ENCODE measurements at places on chromosomes 6 and 20.

- no peak for DNase-seq
Observed at GRCh38 chr6:6694825-6695624, 106.5 kb downstream of the LY86 start.

GRCh38 chr20:52150440-52151258, 40.9 kb downstream of the ZFP64 start:
- no peak for DNase-seq

DNA sequence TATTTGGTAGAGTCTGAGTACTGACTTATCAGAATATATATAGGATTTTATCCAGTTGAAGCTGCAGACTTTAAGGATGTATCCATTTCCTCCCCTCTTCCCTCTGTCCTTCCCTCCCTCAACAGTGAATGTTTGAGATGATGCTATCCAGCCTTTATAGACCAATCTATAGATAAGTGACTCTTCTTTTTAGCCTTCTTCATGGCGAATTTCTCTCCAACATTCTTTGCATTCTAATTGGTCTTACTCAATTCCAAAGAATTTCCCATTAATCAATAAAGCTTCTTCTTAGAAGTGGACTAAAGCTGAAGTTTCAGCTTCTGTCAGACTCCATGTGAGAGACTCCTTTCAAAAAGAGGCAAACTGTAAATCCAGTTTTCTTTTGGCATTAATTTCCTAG, 99.3 kb downstream of the AIG1 start:
- DNase-seq: no peak

- no peak for DNase-seq
Observed at GRCh38 chr6:140058863-140059262, 684.4 kb upstream of the CITED2 start.

DNA sequence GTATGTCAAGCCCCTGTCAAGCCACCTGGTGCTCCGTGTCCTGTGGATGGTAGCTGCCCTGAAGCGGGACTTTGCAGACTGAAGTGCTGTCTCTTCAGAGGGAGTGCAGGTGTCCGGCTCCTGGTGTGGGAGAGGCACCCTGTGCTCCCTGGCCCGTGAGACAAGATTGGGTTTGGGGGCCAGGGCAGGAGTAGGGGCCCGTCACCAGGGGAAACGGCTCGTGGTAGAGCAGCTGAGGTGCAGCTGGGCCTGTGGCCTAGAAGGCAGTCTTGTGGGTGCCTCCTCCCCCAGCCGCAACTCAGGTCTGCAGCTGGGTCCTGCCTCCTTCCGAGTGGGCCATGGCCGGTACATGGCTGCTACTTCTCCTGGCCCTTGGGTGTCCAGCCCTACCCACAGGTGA, at the start of gene PTCRA:
PTCRA (plus strand) TSS at position 322 of the 400 bp plus-strand sequence; CDS start at position 339, 17 bp downstream.
- no peak for DNase-seq

DNA sequence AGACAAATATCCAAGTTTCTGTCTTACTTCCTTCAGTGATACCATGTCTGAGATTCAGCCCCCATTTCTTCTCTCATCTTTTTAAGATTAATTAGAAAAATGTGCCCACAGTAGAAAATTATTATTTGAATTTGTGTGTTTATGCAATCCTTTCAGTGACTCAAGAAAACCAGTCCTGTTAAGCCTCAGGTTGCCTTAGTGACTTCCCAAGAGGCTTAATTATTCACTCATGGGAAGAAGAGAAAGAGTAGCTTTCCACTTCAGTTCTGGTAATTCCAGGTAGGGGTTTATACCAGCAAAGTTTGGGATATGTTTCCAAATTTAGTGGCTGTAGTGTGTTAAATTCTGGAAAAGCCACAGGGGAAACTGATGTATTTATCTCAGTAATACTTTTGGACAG, 149.1 kb downstream of the RIMS1 start:
- DNase-seq: no peak

- DNase-seq: no peak
Observed at GRCh38 chr20:58457083-58457695, 58.0 kb downstream of the APCDD1L start.

DNA sequence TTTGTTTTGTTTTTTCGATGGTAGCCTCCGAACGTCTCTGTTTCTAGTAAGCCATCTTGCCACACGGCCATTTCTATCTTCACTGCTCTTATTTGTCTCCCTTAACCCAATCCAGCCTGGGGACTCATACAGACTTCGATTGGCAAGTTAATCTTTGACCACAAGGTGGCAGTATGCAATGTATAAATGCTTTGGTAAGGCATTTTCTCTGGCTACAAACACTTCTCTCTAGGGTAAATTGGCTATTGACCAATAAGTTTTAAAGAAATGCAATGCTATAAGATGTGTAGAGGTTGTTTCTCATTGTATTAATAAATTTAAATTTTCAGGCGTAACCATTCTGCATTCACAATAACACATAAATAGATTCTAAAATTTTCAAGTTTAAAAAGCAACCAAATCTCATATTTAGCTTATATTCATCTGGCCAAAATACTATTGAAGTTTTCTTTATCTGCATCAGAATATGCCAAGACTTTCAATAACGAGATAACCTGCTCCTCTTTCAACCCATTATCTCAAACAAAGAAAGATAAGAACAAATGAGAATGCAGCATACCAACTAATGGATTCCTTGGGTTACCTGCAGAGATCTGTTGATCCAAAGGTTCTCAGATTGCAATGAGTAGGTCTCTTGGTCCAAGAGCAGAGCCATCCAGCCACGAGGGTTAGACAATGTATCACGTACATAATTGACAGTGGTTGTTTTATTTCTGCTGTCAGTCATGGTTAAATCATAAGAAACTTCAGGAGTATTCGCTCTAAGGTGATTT, 231.9 kb downstream of the PKHD1 start:
- DNase-seq: no peak

DNA sequence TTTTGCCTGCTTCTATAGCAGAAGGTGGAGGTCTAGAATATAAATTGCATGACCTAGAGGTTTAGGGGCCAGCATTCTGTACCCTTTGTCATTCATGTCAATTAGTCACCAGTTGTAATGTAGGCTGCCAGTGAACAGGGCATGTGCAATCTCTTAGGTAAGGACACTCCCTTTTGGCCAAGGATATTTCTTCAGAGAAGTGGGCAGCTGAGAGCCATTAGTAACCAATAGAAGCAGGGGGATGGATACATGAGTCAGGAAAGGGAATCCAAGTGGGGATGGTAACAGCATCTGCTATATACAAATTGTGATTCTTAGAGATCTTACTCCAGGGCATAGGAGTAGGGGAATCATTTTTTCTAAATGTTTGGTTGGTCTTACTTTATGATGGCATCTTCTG, 494.2 kb upstream of the JAG1 start:
- DNase-seq: no peak

GRCh38 chr6:116190550-116190949, 63.3 kb downstream of the TSPYL4 start:
- DNase-seq: no peak

GRCh38 chr6:74598462-74599393, 607.1 kb downstream of the COL12A1 start:
- DNase-seq: no peak

GRCh38 chr6:56551409-56552120, 91.1 kb downstream of the DST start:
- DNase-seq: no peak

GRCh38 chr20:12748359-12748994, 260.3 kb upstream of the SPTLC3 start:
- no peak for DNase-seq

DNA sequence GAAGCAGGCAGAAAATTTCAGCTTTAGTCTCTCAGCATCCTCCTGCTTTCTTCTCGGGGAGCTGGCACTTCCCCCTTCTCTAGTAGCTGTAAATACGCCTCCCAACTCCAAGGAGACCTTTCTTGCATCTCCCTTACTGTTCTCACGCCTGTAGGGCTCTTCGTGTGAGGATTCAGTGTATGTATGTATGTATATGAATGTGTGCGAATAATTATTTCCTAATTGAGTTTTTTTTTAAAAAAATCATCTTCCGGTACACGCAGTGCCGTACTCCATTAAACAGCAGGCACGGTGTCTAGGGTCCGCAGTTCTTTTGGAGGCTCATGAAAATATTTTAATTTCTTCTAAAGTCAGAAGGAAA, 85.4 kb downstream of the HFE start:
- DNase-seq: no peak

DNA sequence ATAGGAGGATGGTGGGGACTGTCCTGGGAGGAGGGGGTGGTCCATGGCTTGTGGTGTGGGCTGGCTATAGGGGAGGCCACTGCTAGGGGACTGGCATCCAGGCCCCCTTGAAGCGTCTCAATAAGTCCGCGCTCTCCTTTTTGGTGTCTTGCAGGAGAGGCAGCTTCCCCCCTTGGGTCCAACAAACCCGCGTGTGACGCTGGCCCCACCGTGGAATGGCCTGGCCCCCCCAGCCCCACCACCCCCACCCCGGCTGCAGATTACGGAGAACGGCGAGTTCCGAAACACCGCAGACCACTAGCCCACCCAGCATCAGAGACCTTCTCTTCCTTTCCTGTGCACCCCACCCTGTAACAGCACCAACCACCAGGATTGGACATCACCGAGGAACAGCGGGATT, 2.8 kb upstream of the ZBTB9 start:
- DNase-seq: no peak

DNA sequence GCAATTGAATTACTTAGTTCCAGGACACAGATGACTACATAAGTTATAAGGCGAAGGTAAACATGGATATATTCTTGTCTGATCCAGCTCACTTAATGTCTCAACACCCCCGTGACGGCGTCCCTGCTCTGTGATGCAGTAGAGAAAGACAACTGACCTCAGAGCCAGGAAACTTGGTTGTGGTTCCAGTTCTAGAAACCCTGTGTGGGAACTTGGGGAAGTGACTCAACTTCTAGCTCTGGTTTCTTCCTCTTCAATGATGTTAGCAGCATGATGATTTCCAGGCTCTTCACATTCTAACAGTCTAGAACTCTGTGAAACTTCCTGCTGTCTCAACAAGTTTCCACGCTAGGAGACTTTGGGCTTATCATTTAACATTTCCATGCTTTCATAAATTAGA, 18.4 kb downstream of the LAMA4 start:
- DNase-seq: no peak

GRCh38 chr6:7172649-7173048, 64.9 kb downstream of the RREB1 start:
- DNase-seq: no peak

GRCh38 chr6:157908369-157909281, 73.0 kb upstream of the SYNJ2 start:
- DNase-seq: no peak

DNA sequence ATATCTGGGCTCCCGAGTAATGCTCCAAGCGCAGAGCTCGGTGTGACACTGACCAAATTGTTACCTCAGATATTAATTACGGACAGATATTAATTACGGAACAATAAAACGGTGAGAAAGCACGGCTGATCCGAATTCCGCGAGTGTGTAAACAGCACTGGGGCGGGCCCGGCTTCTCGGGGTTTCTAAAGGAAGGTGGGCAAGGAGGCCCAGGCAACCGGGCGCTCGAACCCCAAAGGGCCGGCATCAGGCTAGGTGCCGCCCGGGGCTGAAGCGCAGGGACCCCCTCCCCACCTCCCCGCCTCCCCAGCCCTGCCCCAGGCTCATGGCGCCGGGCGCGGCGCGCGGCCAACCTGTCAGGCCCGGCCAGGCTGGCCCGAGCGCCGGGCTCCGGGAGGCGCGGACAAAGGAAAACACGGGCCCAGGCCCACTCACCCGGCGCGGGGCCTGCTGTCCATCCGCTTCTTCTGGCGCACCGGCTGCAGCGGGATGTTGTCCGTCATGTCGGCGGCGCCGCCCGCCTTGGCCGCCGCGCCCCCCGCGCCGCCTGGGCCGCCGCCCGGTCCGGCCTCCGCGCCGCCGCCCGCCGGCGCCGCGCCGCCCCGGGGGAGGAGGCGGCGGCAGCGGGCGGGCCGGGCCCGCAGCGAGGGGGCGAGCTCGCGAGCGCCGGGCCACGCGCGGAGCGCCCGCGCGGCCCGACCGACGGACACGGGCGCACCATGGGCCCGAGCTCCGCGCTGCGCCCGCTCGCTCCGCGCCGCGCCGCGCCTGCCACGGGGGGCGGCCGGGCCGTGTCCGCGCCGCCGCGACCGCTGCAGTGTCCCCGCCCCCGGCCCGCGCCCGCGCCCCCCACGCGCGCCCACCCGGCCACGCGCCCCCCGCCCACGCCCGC, at the start of gene ATP9A:
ATP9A (minus strand) TSS at position 524 of the 892 bp plus-strand sequence; CDS start at position 503, 21 bp downstream.
- DNase-seq: no peak

GRCh38 chr6:72975352-72975752, 249.9 kb downstream of the KHDC1L start:
- no peak for DNase-seq

GRCh38 chr20:61772828-61773631, 292.7 kb downstream of the TAF4 start:
- no peak for DNase-seq

- no peak for DNase-seq
Observed at GRCh38 chr6:125797120-125797885, 6.5 kb downstream of the NCOA7 start.

- no peak for DNase-seq
Observed at GRCh38 chr20:32731882-32732266, 11.4 kb downstream of the COMMD7 start.

DNA sequence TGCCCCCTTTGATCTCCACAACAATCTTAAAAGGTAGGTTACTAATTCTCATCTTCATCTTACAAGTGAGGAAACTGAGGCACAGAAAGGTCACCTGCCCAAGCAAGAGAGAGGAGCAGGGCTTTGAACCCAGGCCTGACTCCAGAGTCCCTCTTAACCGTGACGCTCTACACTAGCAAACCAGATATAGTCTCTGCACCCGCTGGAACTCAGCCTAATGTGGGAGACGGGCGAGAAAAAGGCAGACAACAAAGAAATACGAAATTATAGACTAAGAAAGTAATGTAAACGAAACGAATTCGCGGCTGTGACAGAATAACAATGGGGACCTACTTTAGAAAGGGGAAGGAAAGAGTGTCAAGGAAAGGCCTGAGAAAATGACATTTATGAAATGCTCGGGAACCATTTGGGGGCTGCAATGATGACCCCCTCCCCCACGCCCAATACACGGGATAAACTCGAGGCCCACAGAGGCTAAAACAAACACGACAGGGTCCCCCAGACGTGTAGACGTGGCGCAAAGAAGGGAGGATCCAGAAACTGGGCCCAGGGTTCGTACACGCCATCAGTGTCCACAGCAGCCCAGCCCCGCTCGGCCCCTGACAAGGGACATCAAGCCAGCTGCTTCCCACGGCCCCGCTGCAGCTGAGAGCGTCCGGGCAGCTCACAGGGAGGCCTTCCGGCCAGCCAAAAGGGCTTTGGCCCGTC, 637 bp downstream of the TRPC4AP start:
- no peak for DNase-seq

DNA sequence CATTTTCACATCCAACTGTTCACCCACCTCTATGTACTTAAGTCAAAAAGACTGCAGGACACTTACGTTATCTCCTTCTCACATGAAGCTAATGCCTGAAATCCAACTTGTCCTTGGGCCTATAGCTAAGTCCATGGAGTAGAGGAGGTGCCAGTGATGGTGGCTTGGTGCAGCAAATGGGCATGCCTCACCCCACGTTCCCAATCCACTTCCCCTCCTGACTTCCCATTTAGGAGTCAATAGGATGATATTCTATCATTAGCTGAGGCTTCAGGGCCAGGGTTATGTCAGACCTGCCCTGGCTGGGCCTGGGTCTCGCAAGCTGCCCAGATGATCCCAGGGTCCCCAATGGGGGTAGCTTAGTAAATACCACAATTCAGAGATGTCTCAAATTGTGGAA, 410.4 kb downstream of the MAFB start:
- no peak for DNase-seq
